ENCODE measurements at places on chromosomes 6 and 20.

DNA sequence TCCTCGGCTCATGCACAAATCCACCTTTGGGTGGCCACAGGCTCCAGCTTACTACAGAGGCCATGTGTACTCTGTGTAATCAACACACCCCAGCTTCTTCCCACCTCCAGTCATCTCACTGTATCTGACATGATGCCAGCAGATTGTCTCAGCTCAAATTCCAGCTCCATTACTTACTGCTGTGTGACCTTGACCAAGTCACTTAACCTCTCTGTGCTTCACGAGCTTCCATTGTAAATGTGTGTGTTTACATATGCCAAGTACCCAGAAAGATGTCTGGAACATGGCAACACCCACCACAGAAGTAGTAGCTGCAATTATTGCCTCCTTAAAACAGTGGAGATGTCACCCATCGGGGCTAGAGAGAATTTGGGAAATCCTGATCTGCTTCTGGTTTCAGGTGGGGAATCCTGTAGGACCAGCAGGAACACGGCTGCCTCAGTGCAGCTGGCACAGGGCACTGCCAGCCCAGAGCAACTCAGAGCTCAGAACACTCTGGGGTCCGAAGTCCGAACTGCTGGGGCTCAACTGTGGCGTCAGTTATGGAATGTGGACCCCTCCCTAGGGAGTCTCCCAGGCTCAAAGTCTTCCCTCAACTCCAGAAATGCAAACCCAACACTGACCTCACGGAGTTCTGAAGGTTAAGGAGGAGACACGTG lies 21.2 kb upstream of the HLA-B start:
- DNase-seq: no peak

DNA sequence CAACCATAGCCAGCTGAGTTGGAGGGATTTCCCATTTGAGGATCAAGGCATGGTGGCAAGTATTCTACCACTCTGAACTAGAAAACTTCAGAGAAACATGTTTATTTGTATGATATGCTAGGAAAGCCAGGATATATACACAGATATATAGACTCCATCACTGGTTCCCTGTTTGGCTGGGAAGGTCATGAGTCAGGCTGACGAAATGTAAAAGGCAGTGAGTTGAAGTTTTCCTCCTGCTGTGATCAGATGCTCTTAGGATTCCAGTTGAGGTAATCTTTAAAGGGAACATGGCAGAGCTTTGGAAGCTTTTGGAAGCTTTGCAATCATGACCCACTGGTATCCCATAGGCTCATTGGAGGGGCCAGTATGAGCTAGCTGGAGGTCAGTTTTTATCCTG lies 1369.1 kb downstream of the EPHA7 start:
- no peak for DNase-seq

- DNase-seq: no peak
These were observed 11.7 kb downstream of the VNN2 start for GRCh38 chr6:132746048-132746447.

GRCh38 chr20:42391807-42392206 lies 773.6 kb upstream of the CHD6 start:
- no peak for DNase-seq

DNA sequence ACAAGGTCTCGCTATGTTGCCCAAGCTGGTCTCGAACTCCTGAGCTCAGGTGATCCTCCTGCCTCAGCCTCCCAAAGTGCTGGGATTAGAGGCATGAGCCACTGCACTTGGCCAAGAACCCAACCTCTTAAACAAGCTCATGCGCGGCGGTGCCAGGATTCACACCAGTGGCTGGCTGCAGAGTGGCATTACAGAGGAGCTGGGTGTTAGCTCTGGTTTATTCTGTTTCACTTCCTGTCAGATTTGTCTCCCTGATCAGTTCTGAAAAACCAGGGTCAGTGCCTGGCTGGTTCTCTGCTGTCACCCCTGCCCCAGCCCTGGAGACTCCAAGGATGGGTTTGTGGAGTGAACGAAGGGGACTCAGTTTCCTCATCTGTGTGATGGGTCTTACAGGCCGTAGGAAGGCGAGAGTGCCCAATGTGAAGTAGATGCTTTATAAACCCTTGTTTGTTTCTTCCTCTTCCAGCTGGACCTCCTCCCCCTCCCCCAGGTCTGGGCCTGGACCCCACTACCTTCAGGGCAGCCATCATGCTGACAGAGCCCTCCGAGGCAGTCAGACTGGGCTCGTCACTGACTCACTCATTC lies 63.4 kb downstream of the UBE2V1 start:
- no peak for DNase-seq

GRCh38 chr20:42589976-42590639 lies 599.6 kb downstream of the PTPRT start:
- DNase-seq: no peak

- DNase-seq: peak; percentile 5
These were observed 28.1 kb downstream of the ROS1 start for GRCh38 chr6:117397536-117398227.

- peak; percentile 16 for DNase-seq
These were observed 18.8 kb upstream of the CLPSL2 start for GRCh38 chr6:35757456-35758123.

- no peak for DNase-seq
These were observed 98.4 kb downstream of the SNX5 start for GRCh38 chr20:17870086-17870740.

- no peak for DNase-seq
These were observed 835 bp downstream of the PRR18 start for GRCh38 chr6:166307082-166308032.

- no peak for DNase-seq
These were observed 181.2 kb downstream of the ZDHHC14 start for GRCh38 chr6:157561929-157562810.

DNA sequence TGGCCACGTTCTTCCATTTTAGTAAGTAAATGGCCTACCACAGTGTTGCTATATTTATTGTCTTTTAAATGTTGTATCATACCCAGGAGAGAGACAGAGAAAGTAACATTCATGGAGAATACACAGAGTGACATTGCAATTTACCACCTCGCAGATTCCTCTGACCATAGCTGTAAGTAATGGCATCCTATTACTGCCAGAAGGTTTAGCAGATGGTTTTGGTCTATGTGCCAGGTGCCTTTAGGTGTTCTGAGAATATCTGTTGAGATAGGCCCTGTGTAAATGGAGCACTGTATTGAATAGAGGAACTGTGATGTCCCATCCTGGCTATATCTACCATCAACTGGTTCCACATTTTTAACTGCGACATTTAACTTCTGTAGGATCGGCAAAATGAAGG lies 559.6 kb downstream of the KIF16B start:
- DNase-seq: no peak

DNA sequence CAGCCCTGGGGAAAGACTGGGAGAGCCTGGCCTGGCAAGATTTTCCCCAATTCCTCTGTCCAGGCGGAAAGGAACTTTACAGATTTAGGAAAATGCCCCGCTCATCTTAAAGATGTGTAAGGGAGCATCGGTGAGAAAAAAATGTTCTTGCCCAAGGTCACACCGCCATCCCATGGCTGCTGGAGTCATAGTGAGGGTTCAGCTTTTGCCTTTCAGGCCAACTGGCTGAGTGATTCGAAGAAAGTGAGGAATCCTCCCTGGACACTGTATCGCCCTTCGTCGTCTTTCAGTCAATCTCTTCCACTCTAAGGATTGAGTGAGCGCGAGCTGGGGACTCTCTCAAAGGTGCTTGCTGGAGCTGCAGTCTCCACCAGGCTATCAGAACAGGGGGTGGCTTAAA lies 1.4 kb downstream of the WFDC2 start:
- DNase-seq: no peak

GRCh38 chr20:40744818-40745175 lies 55.8 kb upstream of the MAFB start:
- no peak for DNase-seq

- DNase-seq: no peak
These were observed 45.8 kb downstream of the ZMYND8 start for GRCh38 chr20:47310729-47311128.

All from fibroblast of the conjunctiva (primary cell).